ENCODE measurements at places on chromosomes 2 and 18.

DNA sequence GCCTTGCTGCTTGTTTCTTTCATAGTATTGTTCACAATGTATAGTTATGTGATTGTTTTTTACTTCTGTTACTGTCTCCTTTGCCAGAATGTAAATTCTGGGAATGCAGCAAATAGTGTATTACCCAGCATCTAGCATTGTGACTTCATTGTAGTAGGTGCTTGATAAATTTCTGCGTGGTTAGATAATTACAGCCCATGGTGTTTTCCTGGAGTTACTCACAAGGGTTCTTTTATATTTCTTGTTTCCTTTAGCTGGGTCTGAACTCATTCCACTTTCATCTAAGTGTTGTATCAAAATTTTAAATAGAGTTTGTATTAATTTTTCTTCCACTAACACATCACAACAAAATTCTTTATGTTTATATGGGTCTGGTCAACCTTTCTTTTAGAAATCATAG is 132.6 kb downstream of the MAP4K4 start:
- DNase-seq = no peak

DNA sequence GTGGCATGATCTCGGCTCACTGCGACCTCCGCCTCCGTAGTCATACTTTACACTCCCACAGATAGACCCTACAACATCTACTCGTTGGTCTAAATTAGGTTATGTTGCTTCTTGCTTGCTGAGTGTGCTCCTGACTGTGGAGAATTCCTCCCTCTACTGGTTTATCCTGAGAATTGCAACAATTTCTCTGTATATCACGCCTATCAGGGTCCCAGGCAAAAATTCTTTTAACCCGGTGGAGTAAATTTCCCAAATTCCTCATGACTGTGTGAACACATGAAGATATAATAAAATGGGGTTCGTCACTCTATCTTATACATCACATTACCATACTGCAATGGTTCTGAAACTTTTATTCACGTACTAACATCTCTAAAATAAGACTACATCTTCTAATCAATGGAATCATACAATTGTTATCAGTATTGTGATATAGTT is 156.7 kb downstream of the EVA1A start:
- peak; percentile 35 for DNase-seq

GRCh38 chr2:217642944-217643343 is 359.9 kb downstream of the TNS1 start:
- no peak for DNase-seq

- DNase-seq = no peak
These were observed 104.7 kb downstream of the TNS1 start for GRCh38 chr2:217897816-217898806.

DNA sequence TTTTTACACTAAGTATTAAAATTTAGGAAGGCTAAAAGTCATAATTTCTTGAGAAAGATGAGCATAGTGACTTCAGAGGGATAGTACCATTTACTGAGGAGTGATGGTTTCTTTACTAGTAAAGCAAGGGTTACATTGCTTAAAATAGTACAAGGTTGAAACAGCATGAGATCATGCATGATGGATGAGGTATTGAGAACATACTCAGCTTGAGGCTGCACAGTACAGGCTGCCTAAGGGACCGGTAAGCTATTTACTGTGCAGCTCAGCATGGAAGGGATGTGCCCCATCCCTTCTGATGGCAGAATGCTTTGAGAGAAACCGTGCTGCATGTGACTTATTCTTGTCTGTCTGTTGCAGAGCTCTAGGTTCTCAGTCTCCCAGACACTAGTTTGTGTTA is 122.1 kb downstream of the EML6 start:
- no peak for DNase-seq

- DNase-seq = no peak
These were observed 43.1 kb downstream of the CPO start for GRCh38 chr2:206982360-206982955.

GRCh38 chr2:118309946-118310680 is 221.8 kb downstream of the INSIG2 start:
- no peak for DNase-seq

- no peak for DNase-seq
These were observed 613.2 kb upstream of the ACVR2A start for GRCh38 chr2:147231607-147232006.

- no peak for DNase-seq
These were observed 7.5 kb upstream of the TUBA4A start for GRCh38 chr2:219261024-219261855.

DNA sequence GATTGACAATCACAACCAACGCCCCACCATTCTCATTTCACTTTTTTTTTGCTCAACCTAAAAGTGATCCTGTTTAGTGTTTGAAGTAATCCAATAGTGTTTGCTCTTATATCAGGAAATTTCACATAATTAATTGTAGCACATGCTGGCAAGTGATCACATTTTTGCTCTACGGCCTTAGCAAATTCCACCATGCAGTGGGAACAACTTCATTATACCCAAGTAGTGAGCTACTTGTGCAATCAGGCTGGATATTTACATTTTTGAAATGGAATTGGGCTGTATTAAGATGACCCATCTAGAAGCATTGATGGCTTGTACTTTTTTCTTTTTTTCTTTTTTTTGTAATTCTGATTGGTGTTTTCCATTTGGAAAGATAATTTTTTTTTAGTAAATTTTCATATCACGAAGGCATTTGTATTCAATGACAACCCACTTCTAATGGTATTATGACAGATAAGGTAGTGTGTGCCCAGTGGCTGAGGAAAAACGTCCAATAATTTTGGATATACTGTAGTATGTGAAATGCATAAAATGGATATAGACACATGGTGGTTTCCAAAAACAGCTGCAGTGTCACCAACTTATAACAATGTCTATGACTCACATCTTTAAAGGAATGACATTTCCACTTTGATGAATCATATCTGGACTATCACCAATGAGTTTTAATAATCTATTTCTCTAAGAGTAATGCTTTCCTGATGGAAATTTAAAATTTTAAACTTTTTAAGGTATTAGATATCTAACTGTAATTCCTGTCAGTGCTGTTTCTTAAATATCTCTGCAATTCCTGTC is 130.6 kb downstream of the COL6A3 start:
- no peak for DNase-seq

- no peak for DNase-seq
These were observed 72.7 kb downstream of the FAM228A start for GRCh38 chr2:24247592-24247991.

- DNase-seq = no peak
These were observed 10.1 kb upstream of the ID2 start for GRCh38 chr2:8671802-8672201.

DNA sequence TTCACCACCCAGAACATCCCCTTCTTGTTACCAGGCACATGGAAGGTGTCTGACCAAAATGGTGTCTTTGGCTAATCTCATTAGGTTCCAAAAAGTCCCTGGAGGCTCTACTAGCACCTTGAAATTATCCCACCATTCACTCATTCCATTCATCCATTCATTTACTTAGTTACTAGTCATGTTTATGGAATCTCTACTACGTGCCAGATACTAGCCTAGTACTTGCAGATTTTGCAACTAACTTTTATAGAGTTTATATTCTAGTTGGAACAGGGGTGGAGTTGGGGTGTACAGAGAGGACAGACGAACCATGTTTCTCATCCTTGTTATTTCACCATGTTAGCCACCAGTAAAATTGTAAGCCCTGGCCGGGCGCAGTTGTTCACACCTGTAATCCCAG is 4.0 kb upstream of the NOP58 start:
- DNase-seq = peak; percentile 55

DNA sequence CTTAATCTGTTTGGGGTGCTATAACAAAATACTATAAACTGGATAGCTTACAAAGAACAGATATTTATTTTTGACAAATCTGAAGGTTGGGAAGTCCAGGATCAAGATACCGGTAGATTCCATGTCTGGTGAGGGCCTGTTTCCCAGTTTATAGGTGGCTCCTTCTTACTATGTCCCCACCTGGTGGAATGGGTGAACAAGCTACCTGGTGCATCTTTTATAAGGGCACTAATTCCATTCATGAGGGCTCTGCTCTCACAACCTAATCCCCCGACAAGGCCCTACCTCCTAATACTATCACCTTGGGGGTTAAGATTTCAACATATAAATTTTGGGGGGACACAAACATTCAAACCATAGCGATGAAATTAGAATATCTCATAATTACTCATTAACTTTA is 15.6 kb upstream of the NEMP2 start:
- DNase-seq = no peak

- no peak for DNase-seq
These were observed 41.4 kb downstream of the AQP12A start for GRCh38 chr2:240732911-240733622.

DNA sequence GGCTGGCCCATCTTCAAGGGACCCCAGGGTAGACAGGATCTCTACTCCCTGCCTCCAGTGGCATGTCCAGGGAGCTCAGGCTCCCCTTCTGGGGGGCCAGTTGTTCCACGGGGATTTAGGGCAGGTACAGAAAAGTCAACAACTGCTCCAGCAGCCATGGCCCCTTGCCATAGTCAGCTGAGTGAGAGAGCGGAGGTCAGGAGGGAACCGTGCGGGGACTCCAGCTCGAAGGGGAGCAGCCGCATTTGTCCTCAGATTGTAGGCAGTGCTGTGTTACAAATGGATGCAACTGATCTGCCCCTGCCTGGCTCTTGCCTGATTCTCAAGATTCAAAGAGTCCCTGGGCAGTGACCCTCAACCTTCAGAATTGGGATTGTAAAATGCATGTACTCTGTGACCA is 49.9 kb downstream of the ITGB1BP1 start:
- no peak for DNase-seq

GRCh38 chr18:77069931-77070330 is 62.7 kb downstream of the MBP start:
- DNase-seq = no peak

DNA sequence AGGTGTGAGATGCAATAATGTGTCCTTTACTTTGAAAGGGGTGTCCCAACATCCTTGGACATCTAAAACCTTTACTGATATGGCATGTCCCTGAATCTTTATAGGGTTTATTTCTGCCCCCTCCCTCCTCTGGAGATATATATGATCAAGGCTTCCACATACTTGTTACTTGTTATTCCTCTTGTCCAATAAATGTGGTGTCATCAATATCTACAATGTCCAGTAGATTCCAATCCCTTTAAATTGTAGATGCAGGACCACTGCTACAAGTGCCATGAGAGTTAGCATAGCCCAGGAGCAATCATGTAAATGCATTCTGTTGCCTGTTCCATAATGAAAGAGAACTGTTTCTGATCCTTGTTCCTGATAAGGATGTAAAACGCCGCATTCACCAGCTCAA is 479.7 kb upstream of the MEIS1 start:
- DNase-seq = no peak

DNA sequence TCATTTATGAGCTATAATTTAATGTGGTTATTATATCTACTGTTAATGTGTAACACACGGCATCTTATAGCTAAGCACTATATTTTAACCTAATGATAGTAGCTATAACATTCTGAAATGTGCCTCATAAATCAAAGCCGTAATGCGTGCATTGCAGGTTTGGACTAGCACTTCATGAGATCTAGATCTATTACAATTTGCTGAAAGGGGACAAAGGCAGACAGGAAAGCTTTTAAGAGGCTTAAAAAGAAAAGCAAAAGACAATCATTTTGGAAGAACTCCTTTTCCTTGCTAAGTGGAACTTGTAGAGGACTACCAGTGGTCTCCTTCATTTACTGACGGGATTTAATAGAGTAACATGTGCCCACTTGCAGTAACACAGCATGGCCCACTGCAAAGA is 213.1 kb downstream of the NBAS start:
- DNase-seq = no peak

DNA sequence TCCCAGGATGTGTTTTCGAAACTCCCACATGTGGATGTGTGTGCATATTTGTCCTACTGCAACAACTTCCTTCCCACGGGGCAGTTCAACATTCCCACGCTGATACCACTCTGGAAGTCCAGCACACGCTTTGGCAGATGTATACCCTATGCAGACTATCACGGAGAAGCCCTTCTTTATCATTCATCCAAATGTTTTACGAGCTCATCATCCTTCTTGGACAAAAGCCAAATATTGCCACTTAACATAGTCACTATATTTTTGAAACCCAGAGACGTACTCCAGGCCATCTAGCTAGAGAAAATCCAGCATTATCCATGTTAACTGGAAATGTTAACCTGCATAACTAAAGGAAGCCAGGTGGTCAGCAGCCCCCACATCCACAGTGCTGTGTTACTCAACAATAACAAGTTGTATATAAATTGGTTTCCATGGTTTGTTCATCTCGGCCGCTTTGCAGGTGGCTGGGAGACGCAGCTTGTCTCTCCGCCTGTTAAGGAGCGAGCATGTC is 131.5 kb downstream of the ZNF532 start:
- no peak for DNase-seq

- DNase-seq = no peak
These were observed 32.9 kb downstream of the EHD3 start for GRCh38 chr2:31266804-31267203.

GRCh38 chr2:172607379-172607928 is 51.6 kb downstream of the PDK1 start:
- DNase-seq = no peak

- no peak for DNase-seq
These were observed 139.6 kb upstream of the ARHGAP28 start for GRCh38 chr18:6589923-6590322.

GRCh38 chr2:29650631-29651097 is 270.7 kb downstream of the ALK start:
- peak; percentile 32 for DNase-seq

DNA sequence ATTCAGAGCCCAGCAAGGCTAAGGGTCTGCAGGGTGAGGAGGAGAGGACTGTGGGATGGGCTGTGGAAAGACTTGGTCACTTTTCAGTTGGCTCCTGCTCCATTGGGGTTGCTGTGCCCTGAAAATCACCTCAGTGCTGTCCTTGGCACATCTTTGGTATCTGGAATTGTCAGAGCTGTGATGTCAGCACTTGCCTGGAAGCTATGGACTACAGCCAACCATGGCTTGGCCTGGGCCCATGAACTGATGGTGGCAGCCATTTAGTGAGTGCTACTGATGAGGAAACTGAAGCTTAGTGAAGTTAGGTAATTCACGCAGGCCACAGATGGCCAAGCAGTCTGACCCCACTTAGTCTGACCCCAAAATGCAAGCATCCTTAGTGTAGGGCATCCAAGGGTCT is 121.8 kb upstream of the SERPINE2 start:
- DNase-seq = peak; percentile 31

GRCh38 chr2:5698134-5698533 is 6.0 kb downstream of the SOX11 start:
- DNase-seq = no peak

DNA sequence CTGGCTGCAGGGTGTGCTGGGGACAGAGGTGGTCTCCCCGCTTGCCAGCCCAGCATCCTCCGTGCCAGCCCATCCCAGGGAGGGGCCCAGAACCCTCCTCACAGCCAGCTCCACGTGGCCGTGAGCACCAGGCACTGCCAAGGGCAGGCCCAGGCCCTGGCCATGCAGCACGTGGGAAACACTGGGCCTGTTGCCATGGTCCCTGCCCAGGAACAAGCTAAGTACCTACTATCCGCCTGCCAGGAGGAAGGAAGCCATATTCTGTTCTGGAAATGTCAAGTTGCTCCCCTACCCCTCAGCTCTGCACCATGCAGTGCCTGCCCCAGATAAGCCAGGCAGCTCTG is 250.6 kb downstream of the CYP26B1 start:
- no peak for DNase-seq

- DNase-seq = no peak
These were observed 580.5 kb upstream of the NXPH2 start for GRCh38 chr2:139360654-139361053.
